Lower leg skin (tissue), 4 donors: ENCODE measurements at places on chromosomes 3 and 15. TPM values are rescaled to one million over a fixed set of nuclear protein-coding genes. Genes with fewer than 3 reads are reported as not detected.

Gene BSN
- total RNA-seq = 0.17 TPM

Gene WDR82
- total RNA-seq = 59.8 TPM

Gene CCR5
- 0.16 TPM for total RNA-seq

- DNase-seq = no peak
Observed at GRCh38 chr3:47379411-47379899, 1.4 kb upstream of the PTPN23 start.

- DNase-seq = peak; percentile 4
Observed at GRCh38 chr3:45580112-45580765, 14.3 kb upstream of the LIMD1 start.

DNA sequence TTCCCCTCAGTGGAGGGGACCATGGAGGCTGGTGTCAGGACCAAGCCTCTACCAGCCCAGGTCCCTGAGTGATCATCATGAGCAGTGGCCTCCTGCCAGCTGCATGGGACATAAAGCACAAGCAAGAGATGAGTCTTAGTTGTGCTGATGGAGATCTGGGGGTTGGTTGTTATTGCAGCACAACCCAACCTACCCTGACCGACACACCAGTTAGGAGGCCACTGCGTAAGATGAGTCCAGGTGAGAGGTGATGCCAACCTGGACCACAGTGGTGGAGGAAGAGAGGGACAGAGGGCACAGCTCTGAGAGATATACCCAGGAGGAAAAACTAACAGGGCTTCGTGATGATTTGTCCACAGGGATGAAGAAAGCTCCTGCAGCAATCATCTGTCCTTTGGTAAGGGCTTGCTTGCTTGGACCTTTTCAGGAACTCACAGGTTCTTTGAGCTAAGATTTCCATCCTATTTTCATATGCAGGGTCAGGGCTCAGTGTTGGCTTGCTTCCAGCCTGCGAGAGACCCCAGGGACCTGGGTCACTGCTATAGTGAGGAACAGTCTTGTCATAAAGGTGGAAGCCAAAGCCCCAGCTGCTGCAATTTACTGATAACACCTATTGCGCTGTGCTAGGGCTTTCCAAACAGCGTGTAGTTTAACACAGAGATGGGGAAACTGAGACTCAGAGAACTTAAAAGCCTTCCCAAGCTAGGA lies 8.1 kb downstream of the RASGRF1 start:
- DNase-seq = no peak

- DNase-seq = no peak
Observed at GRCh38 chr3:89795506-89795905, 688.1 kb downstream of the EPHA3 start.

Gene CPNE9
- total RNA-seq = 1.6 TPM

DNA sequence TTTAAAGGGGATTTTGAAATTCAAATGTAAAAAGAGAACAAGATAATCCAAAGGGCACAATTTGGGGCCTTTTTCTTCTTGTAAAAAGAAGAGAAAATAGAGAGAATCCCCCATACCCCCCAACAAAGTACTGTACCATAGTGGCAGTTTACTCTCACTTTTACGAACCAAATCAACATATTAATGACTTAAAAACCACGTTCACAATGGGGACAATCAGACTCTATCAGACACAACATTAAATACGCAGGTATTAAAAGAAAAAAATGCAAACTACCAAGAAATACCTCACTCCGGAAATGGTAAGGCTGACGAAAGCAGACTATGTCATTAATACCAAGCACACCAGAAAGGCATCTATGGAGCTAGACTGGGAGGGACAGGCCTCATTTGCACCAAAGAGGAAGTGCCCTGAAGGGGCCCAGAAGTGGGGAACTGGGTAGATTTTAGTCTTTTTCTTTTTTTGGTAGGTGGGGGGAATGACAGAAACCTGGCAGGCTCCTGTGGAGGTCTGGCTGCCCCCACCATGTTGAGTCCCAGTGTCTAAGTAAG lies 134.3 kb downstream of the TIGIT start:
- no peak for DNase-seq

DNA sequence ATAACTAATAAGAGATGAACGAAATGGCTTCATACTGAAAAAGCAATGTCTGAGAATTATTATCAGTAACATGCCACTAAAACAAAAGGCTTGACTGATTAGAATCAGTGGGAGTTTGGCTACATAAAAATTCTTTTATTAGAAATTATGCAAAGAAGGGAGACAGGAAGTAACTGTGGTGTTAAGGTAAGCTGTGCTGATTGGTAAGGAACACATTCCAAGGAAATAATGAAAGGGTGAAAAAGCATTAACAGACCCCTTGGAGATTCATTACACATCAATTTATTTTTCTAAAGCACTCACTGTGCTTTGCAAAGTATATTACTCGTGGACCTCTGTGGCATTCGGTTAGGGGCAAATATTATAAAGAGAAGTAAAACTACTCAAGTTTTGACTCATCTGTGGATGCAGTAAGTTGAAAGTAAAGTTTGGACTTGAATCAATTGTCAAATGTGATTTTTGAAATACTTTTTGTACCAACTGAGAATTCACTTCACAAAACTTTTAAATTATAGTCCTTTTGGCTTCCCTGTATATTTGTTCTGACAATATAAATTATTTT lies 176.1 kb upstream of the ZPLD1 start:
- DNase-seq = no peak

- no peak for DNase-seq
Observed at GRCh38 chr15:80160570-80161156, 7.9 kb downstream of the FAH start.

Gene MON1A
- 16.7 TPM for total RNA-seq

Gene ADAMTS7
- total RNA-seq = 0.59 TPM

DNA sequence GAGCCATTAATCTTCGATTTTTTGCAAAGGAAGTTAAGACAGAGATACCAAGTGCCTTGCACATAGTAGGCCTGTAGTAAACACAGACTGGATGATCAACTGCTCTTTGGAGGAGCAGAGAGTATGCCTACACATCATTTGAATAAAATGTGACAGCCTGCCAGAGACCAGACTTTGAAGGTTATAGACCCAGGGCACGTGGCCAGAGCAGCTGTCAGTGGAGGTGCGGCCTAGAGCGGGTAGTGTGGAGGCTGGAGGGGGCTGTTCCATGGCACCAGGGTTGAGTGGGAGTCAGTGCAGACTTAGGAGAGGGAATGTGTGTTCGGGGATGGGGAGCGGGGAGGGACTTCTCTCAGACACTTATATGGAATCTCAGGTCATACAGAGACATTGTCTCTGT lies 80.8 kb downstream of the SMAD3 start:
- no peak for DNase-seq

Gene ANP32A
- total RNA-seq = 34.7 TPM

- DNase-seq = no peak
Observed at GRCh38 chr15:80325206-80325605, 73.2 kb upstream of the CTXND1 start.

GRCh38 chr15:49556437-49556836 lies 64.2 kb downstream of the FAM227B start:
- peak; percentile 70 for DNase-seq

- DNase-seq = no peak
Observed at GRCh38 chr15:32834156-32834555, 116.4 kb downstream of the GREM1 start.

Gene LCMT2
- total RNA-seq = 5.0 TPM

Gene DZIP1L
- total RNA-seq = 45.0 TPM

- DNase-seq = no peak
Observed at GRCh38 chr3:77096966-77097890, 57.3 kb downstream of the ROBO2 start.

GRCh38 chr15:72058585-72058984 lies 59.4 kb downstream of the MYO9A start:
- DNase-seq = no peak

Gene CLDN11
- 2.7 TPM for total RNA-seq

GRCh38 chr3:196044513-196044912 lies 37.4 kb downstream of the TFRC start:
- DNase-seq = no peak

DNA sequence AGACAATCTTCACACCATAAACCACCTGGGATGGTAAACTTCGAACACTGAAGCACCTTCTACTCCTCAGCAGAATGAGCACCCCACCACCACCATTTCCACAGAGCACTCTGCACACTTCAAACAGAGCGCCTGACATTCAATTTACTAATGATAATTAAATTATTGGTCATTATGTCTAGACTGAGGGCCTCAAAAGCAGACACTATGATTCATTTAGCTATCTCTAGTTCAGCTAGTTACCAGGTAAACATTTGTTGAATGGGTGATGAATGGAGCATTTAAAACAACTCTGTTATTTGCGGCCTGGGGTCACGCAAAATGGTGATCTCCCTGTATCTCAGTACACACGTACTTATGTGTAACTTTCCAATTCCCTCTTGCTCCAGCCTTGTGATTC lies 40.9 kb downstream of the ACAP2 start:
- DNase-seq = no peak

GRCh38 chr3:31422237-31422636 lies 110.5 kb upstream of the STT3B start:
- DNase-seq = no peak

DNA sequence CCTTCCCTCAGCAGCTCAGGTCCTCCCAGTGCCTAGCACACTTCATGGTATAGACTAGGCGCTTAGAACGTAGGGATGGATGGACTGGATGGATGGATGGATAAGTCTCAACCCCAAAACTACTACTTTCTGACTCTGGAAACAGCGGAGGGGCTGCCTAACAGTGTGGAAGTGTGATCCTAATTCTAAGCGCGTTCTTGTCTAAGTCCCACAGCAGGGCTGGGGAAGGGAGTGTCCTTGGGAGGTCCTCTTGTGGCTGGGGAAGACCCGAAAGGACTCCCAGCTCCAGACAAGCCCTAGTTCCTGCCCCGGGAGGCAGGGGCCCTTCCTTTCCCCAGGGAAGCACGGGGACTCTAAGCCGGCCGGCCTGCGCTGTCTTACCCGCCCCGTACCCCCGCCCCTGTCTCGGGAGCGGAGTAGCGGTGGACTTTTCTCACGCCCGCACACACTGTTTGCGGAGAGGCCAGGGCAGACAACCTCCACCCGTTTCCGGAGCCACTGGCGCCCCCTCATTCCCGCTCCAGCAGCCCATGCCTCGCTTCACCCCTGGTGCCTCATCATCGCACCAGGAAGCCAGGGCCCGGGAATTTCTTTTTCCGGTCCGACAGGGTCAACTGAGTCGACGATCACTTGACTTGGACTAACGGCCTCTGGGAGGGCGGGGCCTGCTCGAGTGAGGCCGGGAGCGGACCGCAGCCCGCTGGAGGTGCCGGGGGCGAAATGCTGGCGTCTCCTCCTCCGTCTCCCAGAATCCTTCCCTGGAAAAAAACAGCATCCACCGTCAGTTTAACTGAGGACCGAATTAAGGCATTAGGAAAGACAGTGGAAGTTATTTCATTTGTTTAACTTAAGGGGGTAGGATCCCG lies 133.3 kb downstream of the TBC1D2B start:
- DNase-seq = peak; percentile 96

Gene DPPA2
- not detected for total RNA-seq

Gene TRPM1
- 7.7 TPM for total RNA-seq

Gene LSAMP
- 3.5 TPM for total RNA-seq

Gene MUC4
- total RNA-seq = not detected

Gene MKRN2OS
- total RNA-seq = 1.8 TPM

DNA sequence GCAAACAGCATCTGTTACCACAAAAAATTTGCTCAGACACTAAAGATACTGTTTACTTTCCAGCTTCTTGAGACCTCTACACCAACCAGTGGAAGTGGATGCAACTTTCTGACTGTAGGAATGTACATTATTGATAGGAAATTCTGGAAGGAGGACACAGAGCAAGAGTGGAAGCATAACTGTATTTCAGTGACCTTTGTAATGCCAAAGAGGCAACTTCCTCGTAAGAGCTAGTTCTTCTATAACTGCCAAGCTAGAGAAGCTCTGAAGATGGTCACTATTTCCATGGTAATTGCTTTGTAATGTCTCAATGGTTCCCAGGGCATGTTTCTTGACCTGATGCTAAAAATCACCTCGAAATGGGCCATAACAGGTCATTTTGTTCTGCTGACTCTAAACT lies 96.3 kb upstream of the SLC2A2 start:
- no peak for DNase-seq

Gene FBLN2
- 40.1 TPM for total RNA-seq

GRCh38 chr3:179949869-179950268 lies 86.9 kb downstream of the PEX5L start:
- DNase-seq = no peak

Gene GP9
- total RNA-seq = not detected

DNA sequence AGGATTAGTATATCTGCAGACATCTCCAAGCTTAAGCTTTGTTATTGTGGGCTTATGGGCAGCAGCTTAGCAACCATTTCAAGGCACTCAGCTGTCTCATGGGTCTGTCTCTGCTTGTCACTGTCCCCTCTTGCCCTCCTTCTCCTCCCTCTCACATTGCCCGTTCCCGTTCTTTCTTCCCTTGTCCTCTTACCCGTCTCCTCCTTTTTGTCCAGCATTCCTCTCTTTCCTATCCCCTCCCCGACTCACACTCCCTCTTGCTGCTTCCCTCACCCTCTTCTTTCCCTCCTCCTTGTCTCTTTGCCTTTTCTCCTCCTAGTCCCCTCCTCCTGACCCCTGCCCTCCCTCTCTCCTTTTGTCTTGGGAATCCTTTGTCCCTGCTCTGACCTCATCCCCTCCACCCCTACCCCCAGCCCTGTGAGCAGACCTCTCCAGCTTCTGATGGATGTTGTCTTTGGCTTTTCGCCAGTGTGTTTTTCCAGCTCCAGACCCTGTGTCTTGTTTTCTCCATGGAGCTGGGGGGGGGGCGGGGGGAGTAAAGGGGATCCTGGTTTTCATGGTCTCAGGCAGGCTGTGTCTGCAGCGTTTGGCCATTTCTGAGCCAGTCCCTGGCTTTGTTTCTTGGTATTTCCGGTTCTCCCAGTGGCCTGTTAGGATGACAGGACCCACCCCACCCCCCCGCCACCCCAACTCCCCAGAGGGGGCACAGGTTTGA lies 47.9 kb upstream of the TRAK1 start:
- DNase-seq = no peak

GRCh38 chr15:37981201-37981600 lies 46.8 kb downstream of the TMCO5A start:
- DNase-seq = no peak

GRCh38 chr3:171811913-171812335 lies 1.6 kb upstream of the PLD1 start:
- DNase-seq = no peak

GRCh38 chr15:39269352-39269751 lies 311.5 kb upstream of the THBS1 start:
- no peak for DNase-seq

Gene TNNC1
- 27.6 TPM for total RNA-seq

Gene AGTR1
- 20.6 TPM for total RNA-seq

Gene BNC1
- total RNA-seq = 26.2 TPM

GRCh38 chr3:28326458-28326926 lies 22.0 kb upstream of the ZCWPW2 start:
- DNase-seq = no peak
